ENCODE measurements at places on chromosomes 13 and 19.

DNA sequence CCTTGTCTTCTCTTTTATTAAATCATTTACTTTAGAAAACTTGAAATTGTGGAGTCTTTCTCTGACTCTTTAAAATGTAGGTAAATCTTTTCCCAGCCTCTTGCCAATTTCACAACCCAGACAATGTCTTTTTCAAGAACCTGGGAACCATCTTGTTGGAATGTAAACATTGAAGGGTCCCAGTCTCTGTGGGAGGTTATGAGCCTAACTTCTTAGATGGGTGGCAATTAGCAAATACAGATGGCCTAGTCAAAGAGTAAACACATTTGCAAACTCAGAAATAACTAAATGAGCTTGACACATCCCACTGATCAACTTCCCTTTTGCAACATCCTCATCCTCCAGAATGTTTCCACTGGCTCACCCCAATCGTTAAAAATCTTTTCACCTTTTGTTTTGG lies 721.0 kb downstream of the PCDH9 start:
- DNase-seq = no peak

- no peak for DNase-seq
These were observed 723.9 kb downstream of the GPC5 start for GRCh38 chr13:92122186-92122853.

DNA sequence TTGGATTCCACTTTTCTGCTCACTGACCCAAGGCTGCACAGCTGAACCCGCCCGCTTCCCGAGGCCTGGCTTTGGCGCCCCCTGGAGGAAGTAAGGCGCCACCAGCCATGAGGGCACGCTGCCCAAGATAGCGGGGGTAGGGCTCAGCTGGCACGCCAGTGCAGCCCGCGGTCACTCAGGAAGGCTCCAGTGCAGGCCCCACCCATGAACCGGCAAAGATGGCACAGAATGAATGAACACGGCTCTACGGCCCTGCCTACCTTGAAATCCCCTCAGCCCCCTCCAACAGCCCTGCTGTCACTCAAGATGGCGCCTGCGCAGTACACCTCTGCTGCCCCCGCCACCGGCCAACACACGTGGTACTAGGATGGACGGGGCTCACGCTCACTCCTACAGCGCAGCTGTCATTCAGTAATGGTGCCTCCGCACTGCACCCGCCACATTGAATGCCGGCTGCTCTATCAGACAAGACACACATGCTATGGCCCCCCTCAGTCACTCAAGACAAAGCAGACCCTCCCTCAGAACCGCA lies 3.0 kb downstream of the PEG3 start:
- DNase-seq = no peak

DNA sequence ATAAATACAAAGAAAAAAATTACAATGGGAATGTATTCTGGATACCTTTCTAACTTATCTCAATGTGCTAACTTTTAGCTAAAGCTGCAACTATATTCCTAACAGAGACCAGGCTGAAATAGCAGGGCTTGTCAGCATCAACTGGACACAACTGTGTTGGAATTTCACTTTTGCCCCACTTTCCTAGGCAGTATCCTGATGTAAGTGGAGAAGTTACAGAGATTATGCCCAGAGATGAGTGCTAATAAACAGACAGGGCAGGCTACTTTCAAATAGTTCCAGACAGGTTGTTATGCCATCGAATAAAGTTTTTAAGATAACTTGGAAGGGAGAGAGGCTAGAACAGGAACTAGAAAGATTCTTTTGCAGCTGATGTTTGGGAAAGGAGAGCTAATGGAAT lies 201.9 kb downstream of the KCTD12 start:
- DNase-seq = no peak

GRCh38 chr13:104461049-104461448 lies 1394.8 kb upstream of the SLC10A2 start:
- no peak for DNase-seq

DNA sequence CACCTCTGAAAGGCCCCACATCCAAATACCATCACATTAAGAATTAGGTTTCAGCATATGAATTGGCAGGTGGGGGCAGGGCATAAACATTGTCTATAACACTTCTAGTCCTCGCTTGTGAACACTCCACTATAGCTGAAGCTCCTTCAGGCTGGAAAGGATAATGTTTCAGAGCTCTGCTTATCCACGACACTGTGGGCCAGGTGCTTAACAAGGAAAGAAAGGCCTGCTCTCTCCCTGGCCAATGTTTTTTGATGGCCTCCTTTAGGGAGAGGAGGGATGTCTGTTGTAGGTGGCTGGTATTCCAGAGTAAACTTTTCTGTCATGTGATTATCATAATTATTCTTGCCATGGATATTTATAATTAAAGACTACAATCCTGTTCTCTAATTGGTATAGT lies 86.4 kb downstream of the CCNA1 start:
- no peak for DNase-seq

- DNase-seq = no peak
These were observed 251.0 kb upstream of the STARD13 start for GRCh38 chr13:33536601-33537000.

DNA sequence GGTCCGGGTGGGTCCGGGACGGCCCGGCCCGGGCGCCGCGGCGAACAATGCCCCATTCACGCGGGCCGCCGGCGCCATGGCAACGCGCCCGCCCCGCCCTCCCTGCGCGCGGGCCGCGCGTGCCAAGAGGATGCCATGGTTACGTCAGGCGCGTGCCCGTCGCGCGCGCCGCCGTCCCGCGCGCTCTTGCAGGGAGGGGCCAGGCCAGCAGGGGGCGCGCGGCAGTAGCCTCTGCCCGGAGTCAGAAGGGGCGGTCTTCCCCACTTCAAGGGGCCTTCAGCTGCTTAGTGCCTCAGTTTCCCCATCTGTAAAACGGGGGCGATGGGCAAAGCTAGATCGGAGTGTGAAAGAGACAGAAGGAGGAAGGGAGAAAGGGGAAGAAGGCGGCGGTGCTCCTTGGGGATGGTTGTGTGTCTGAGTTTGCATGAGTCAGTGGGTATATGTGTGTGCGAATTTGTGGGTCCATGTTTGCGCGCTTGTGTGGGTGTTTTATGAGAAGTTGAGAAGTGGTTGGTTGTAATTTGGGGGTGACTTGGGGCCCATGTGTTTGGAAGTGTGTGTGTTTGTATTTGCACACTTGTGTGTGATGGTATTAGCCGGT lies 11.6 kb upstream of the NFIX start:
- peak; percentile 97 for DNase-seq

DNA sequence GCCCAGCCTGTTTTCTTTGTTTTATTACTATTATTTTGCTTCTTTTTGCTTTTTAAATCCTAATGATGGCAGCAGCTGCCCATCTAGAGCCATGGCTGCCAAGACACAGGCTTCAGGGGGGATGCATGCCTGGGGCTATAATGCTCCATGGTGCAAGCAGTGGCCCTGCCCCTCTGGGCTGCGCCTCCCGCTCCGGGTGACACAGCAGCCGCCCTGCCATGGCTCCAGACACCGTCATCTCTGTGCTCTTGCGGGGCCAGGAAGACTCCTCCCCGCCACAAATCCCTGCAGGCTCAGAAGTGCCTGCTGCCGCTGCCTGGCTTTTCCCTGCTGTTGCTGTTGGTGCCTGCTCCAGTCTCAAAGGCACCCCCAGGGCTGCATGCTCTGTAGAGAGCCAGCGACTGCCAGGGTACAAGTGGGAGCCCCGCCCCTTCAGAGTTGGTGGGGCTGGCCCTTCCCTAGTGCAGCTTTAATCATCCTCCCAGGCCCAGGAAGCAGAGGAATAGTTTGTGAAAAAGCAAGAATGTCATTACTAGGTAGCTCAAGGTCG lies 581.5 kb downstream of the FGF9 start:
- DNase-seq = no peak

DNA sequence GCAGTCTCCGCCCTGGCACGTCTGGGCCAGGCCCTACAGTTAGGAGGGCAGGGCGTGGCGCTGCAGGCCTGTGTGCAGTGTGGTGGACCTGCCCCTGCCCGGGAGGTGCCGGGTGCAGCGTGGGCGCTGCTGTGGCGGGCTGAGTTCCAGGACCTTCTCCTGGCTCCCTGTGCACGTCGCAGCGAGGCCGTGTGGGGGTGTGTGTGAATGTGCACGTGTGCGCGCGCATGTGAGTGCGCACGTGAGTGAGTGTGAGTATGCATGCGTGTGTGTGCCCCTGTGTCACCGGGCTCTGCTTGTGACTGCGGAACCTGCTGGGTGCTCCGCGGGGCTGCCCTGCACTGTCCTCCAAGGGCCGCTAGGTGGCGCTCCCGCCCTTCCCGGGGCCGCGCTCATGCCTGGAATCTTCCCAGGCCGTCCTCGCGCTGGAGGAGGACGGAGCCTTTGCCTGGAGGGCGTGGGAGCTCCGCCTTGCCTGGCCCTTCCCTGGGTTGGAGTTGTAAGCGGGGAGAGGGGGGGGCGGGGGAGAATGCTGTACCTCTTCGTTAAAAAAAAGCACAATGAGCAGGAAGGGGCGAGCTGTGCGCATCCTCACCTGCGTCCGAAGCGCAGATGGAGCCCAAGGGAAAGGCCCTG lies 79.3 kb downstream of the KDM4B start:
- DNase-seq = peak; percentile 91

DNA sequence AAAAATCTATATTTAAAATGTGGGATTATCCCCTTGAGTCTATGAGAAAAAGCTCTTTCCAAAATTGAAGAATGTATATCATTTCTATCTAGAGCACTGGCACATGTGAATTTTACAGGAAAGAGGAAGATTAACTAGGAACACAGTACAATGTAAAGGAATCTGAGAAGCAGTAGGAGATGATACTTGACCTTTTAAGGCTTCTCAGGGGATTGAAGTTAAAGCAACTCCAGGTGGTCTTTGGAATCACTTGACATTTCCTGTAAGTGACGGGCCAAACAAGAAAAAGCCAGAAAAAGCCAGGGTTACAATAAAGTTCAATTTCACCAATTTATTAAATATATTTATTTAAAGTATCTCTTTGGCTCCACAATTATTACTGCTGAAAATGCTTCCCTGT lies 1373.9 kb downstream of the OLFM4 start:
- DNase-seq = no peak

DNA sequence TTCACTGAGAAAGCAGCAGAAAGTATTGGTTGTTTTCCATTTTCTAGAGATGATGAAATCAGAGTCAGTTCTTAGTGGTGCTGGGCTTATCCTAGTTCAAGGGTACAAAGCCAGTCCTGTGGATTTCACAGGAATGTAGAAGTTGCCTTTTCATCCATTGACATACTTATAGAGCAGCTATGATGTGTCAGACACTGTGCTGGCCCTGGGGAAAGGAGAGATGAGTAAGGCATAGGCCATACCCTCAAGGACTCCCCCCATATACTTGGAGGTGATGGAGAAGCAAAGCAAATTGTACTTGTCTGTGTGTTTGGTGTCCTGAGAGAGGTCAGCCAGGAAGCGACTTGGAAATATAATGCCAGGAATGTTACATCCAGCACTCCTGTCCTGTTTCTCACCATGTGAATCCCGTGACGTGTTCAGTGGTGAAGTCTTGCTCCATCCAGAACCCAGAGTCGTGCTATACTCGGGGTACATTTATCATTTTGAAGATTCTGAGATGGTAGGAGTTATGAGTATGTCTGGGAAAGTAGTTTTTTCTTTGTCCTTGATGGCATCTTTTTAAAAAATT lies 22.6 kb downstream of the ERCC5 start:
- no peak for DNase-seq

GRCh38 chr19:29908963-29909944 lies 32.8 kb upstream of the URI1 start:
- no peak for DNase-seq

Measured in activated CD8-positive, alpha-beta memory T cell treated with anti-CD3 and anti-CD28 coated beads, Interleukin-2, amount 50 U/mL, for 48 hours (primary cell).